ENCODE measurements at places on chromosomes 2 and 18.

GRCh38 chr2:110743600-110743999 lies 11.2 kb downstream of the ACOXL start:
- no peak for DNase-seq

DNA sequence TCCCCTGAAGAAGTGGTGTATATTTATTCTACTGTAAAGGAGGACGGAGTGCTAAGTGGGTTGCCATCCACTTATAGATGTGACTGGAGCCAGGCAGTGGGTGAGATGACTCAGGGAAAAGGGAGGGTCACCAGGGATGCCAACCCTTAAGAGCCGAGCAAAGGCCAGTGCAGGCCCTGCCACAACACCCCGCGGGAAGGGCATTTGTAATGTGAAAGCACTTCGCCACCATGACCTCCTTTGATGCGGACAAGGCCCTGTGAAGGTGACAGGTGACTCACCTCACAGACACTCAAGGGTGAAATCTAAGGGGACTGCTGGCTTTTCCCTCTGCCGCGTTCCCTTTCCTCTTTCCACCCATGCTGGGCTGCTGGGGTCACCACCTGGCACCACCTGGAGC lies 50.2 kb upstream of the MRPL33 start:
- peak; percentile 44 for DNase-seq

DNA sequence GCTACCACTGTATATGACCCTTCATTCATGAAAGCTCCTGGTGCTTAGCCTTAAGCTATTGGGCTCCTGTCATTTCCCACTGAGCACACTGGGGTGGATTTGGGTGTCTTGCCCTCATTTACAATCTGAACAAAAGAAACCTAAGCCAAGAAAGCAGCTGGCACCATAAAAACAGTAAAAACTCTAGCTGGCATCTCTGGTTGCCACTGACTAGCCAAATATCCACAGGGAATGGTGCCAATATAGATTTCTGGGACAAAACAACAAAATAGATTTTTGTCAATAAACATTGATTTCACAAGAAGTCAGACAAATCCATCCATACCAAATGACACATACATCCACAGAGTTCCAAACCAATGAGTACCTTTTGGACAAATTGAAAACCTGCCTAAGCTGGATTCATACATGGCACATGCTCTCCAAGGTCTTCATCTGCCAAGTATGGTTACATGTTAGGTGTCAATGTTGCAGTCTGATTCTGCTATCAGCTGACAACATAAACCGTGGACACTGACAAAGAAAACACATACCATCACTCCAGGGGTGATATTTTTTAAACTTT lies 1081.5 kb upstream of the ZEB2 start:
- DNase-seq = no peak

GRCh38 chr2:198382811-198383210 lies 578.4 kb downstream of the PLCL1 start:
- DNase-seq = no peak

- peak; percentile 83 for DNase-seq
Observed at GRCh38 chr2:43225788-43226557, 433 bp downstream of the ZFP36L2 start.

- no peak for DNase-seq
Observed at GRCh38 chr2:196324211-196324610, 152.8 kb upstream of the STK17B start.

- no peak for DNase-seq
Observed at GRCh38 chr2:76027761-76028160, 317.0 kb upstream of the GCFC2 start.

GRCh38 chr18:31741097-31741735 lies 19.5 kb downstream of the SLC25A52 start:
- peak; percentile 53 for DNase-seq

GRCh38 chr2:101109451-101110118 lies 41.6 kb downstream of the TBC1D8 start:
- no peak for DNase-seq

DNA sequence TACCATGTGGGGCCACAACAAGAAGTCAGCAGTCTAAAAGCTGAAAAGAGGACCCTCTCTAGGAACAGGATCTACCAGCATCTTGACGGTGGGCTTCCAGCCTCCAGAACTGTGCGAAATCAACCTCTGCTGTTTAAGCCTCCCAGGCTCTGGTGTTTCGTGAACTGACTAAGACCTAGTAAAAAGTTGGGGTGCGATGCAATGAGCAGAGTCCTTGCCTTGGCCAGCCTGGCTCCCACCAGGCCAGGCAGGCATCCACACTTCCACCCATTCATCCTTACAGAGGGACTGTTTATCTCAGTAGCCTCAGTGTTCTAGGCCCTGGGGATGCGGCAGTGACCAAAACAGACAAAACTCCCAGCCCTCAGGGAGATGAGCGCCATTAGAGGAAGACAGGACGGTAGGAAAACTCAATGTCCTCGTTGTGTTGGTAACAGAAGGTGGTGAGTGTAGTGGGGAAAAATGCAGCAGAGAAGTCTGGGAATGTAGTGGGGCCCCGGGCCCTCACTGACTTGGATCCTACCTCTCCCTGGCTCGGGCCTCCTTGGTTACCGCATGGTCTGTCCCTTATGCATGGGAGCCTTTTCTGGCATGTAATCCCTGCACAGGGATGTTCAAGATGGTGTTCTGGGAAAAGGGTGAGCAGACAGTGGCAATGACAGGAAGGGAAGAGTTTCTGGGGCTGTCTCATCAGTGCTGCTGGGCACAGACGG lies 271.8 kb upstream of the HS6ST1 start:
- no peak for DNase-seq

- DNase-seq = peak; percentile 37
Observed at GRCh38 chr2:190678444-190679162, 29.7 kb downstream of the NAB1 start.

GRCh38 chr18:28691496-28691840 lies 514.5 kb upstream of the CDH2 start:
- no peak for DNase-seq

DNA sequence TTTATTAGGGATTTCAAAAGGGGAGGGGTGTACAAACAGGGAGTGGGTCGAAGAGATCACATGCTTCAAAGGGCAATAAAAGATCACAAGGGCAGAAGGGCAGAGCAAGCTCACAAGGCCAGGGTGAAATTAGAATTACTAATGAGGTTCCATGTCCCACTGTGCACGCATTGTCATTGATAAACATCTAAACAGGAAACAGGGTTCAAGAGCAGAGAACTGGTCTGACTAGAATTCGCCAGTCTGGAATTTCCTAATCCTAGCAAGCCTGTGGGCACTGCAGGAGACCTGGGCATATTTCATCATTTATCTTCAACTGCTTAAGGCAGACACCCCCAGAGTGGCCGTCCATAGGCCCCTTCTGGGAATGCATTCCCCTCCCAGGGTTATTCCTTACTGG lies 408.2 kb downstream of the ZNF804A start:
- no peak for DNase-seq

DNA sequence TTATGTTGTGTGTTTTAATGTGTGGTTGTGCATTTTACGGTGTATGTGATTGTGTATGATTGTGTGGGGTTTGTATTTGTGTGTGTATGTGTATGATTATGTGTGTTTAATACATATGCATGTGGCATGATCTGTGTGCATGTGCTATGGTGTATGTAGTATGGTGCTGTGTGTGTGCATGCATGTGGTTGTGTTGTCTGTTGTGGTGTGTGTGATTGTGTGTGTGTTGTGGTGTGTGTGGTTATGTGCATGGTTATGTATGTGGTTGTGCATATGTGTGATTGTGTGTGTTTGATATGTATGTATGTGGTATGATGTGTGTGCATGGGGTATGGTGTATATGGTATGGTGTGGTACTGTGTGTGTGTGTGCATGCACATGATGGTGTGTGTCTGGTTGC lies 148.1 kb upstream of the AGAP1 start:
- no peak for DNase-seq

DNA sequence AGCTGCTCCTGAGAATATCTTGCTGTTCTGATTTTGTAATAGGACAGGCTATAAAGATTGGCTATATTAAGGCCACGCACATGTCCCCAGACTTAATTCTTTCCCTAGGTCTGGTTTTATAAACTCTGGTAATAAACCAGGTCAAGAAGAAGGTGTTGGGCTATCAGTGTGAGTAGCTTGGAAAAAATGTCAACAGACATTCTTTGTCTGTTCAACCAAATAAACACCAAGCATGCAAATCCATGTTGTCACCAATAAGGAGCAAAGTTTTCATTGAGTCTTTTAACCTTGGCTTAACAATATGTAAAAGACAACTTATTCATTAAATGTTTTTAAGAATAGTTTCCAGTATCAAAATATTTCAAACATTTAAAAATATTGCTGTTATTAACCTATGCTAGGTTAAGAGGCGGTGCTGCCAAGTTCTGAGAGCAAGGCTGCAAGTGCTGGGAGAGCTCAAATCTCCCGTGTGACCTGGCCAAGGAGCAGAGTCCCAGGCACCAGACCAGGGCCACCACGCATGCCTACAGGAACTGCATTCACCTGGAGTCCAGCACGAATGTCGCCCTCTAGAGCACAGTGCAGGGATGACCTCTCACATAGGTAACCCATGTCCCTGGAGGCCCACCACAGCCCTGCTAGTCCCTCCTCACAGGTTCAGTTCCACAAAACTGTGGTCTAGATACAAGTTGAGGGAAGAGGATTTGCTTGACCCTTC lies 120.5 kb upstream of the POU3F3 start:
- peak; percentile 28 for DNase-seq

- no peak for DNase-seq
Observed at GRCh38 chr2:132279930-132280615, 118.3 kb upstream of the ANKRD30BL start.

GRCh38 chr18:75131381-75132000 lies 77.4 kb downstream of the PTGR3 start:
- DNase-seq = no peak

GRCh38 chr2:168697668-168698121 lies 104.7 kb upstream of the NOSTRIN start:
- no peak for DNase-seq

- DNase-seq = peak; percentile 15
Observed at GRCh38 chr2:38465789-38466127, 88.7 kb upstream of the ATL2 start.

GRCh38 chr2:164600763-164601162 lies 20.5 kb downstream of the GRB14 start:
- no peak for DNase-seq

- no peak for DNase-seq
Observed at GRCh38 chr2:149161481-149162225, 123.2 kb downstream of the LYPD6B start.

DNA sequence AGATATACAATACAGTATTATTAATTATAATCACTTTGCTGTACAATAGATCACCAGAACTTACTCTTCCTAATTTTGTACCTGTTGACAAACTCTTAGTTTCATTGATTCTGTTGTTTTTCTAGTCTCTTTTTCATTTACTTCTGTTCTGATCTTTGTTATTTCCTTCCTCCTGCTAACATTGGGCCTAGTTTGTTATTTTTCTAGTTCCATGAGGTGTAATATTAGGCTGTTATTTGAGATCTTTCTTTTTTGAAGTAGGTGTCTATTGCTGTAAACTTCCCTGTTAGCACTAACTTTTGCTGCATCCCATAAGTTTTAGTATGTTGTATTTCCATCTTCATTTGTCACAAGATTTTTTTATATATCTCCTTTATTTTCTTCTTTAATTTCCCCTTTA lies 55.1 kb downstream of the LIMS1 start:
- DNase-seq = no peak

GRCh38 chr2:23042216-23042906 lies 342.6 kb upstream of the KLHL29 start:
- no peak for DNase-seq

DNA sequence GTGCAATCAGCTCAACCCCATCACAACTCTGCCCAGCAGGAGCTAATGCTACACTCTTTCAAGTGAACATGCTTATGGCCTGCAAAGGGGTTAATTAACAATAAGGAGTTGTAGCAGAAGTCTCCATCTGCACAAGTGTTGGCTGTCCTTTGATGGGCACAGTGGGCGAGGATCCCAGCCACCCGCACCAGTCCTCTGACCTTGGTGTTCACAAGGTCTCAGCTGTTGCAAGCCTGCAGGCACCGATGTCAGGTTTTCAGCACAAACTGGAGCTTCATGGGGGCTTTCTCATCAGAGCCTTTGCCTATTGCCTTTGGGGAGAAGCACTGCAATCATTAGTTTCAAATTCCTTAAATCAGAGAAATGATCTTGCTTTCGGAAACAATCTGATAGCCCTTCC lies 60.9 kb upstream of the TMEM178A start:
- no peak for DNase-seq

DNA sequence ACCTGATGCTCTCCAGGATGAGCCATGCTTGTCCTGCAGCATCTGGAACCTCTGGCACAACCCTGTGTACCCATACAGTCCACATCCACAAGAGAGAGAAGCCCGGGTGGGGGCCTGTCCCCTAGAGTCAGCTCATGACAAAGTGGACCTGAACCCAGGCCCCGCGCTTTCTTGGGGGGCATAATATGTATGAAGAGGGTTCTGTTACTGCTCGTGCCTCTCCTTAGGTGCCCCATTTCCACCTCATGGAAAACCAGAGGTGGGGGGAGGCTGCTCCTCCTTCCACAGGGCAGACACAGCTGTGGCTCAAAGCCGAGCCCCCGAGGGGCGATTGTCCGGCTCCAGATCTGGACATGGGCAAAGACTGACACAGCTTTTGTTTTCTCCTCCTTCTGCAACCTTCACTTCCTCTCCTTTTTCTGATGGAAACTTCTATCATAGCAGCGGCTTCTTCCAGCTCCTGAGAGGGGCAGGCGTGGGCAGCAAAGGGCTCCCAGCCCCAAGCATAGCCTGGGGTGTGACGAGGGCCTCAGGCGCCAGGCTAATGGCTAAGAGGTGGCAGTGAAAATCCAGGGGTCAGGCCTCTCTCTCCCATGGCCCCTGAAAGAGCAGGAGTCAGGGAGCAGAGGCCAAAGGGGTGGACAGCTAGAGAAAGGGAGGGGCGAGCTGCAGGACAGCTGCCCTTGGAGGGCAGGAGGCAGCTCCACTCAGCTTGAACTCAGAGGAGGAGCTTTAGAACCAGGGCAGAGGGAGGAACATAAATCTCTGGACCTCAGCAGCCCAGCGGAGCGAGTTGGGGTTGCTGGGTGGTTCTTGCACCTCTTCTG lies 155.5 kb downstream of the ZFP36L2 start:
- DNase-seq = no peak

- no peak for DNase-seq
Observed at GRCh38 chr2:121429119-121429903, 101.4 kb upstream of the RNU4ATAC start.

GRCh38 chr2:235639885-235640284 lies 146.0 kb downstream of the AGAP1 start:
- no peak for DNase-seq

- DNase-seq = peak; percentile 79
Observed at GRCh38 chr2:62304429-62305417, 108.8 kb downstream of the B3GNT2 start.

DNA sequence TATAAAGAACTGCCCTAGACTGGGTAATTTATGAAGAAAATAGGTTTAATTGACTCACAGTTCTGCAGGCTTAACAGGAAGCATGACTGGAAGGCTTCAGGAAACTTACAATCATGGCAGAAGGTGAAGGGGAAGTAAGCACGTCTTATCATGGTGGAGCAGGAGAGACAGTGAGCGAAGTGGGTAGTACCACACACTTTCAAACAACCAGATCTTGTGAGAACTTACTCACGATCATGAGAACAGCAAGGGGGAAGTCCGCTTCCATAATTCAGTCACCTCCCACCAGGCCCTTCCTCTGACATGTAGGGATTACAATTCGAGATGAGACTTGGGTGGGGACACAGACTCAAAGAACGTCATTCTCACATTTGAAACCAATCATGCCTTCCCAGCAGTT lies 260.1 kb upstream of the FAM98A start:
- DNase-seq = no peak
